Effector memory CD4-positive, alpha-beta T cell (primary cell): ENCODE measurements at places on chromosomes 2 and 18.

DNA sequence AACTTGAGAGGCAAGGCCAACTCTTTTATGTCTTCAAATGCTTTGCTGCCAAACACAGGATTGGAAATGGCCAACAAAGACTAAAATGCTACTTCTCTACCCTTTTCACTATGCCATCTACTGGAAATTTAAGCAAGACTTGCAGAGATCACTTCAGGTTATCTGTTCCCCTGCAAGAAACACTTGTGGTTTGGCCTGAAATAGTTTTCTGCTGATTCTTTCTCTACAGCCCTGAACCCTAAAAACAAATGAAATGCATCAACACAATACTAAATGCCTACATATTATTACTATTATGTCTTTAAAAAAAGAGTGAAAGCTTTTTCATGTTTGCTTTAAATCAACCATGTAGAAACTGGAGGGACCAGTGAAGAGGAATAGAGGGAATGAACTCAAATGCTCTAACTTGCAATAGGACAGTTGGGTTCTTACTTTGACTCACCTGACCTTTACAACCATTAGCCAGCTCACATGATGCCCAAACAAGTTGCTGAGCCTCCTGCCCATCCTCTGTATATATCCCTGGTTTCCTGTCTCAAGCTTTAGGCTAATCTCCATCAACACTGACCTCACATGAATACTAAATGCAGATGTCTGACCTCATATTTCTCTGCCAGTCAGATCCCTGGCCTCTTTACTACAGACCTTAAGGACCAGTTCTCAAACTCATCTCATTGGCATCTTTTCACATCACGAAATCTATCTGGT lies 17.5 kb upstream of the ADAM17 start:
- DNase-seq, result no peak

- DNase-seq, result no peak
Observed at GRCh38 chr2:190635781-190636180, 13.1 kb upstream of the NAB1 start.

DNA sequence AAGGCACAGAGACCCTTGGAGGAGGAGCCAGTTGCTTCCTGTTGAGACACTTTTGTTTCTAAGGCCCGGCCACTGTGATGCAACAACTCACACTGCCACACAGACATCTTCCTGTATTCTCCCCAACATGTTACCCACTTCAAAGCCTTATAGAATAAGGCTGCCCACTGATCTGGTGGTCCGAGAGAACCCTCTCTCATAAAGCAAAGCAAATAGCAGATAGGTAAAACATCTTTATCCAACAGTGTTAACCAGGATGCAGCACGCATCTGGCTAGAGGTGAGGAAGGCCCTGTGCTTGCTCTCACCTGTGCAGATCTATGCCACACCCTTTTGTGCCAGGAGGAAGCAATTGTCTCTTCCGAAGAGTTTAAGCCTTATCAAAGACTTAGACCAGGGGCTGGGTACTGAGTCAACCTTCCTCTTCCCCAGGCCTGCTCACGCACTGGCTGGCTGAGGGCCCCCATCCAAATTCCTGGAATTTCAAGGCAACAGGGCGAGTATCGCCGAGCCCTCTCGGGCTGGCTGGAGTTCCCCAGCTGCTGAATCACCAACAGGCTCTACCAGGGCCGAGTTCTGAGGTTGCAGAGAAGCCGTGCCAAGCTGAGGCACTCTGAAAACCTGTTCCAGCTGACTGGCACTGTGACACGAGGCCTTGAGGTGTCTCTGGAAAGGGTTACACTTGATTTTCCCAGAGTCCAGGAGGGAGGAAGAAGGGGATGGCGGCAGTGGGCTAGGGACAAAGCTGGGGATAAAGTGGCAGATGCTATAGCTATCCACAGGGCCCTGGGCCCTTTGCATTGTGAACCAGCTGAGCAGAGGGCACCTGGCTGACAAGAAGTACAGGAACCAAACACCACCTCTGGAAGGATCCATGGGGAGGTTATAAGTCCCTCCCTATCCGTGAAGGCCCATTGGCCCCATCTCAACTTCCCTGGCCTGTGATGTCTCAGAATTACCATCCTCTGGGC lies 29.3 kb downstream of the TGFA start:
- peak; percentile 5 for DNase-seq

GRCh38 chr2:225326969-225327368 lies 72.5 kb upstream of the NYAP2 start:
- no peak for DNase-seq

GRCh38 chr18:13464432-13465123 lies 246.0 kb downstream of the LDLRAD4 start:
- DNase-seq, result peak; percentile 63

DNA sequence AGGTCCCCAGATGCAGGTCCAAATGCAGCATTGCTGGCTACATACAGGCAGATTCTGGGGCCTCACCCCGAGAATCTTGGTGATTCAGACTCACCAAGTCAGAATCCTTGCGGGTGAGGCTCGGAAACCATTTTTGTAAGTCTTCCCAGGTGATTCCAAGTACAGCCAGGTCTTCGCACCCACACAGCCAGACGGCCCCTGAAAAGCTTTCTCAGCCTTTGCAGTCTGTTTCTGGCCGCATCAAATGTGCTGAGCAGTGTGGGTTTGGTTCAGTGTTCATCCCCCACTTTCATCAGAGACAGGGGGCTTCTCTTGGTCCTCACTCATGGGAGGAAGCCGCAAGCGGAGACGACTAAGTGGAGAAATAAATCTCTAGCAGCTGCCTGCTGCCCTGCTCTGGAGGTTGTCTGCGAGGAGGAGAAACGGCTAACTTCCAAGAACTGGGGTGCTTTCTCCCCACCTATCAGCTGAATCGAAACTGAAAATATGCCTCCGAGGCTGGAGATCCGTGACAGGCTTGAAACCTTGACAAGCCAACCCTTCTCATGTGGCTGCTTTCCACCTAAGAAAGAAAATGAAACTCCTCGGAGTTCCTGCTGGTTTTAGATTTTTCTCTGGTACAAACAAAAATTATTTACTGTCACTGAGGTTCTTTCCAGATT lies 8.9 kb upstream of the TMEM185B start:
- peak; percentile 39 for DNase-seq

- peak; percentile 7 for DNase-seq
Observed at GRCh38 chr2:212686285-212686895, 147.8 kb upstream of the ERBB4 start.

DNA sequence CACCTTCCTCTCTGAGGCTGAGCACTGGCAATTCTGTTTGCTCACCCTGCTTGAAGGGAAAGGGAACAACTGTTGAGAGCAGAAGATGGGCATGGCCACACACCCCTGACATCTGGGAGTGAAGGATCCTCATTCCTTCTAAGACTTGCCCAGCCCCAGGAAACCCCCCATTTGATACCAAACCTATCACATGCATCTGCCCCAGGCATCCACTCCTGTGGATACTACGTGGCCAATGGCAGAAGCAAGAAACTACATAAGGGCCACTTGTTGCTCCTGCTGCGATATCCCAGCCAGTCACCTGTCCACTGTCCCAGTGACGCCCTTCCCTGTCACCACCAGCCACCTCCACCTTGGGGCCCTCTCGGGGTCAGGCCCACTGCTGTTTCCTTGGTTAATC lies 185.2 kb downstream of the SMAD2 start:
- DNase-seq, result no peak

- no peak for DNase-seq
Observed at GRCh38 chr2:241204490-241204889, 16.0 kb downstream of the ANO7 start.

DNA sequence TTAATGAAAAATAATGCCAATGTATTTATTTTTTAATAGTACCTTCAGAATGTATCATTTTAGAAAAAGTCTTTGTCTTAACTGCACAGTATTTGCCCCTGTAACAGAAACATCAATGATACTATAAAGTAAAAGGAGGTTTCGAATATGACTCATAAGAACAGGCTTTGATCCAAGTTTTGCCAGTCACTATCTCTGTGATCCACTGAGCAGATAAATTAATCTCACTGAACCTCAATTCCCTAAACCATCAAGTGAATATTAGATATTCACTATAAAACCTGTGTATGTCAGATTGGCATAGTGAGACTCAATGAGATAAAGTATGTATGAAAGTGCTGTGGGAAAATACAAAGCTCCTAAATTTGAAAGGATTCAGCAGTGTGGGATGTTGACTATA lies 292.1 kb downstream of the EXOC6B start:
- no peak for DNase-seq

- DNase-seq, result no peak
Observed at GRCh38 chr2:127675331-127676261, at the start of gene LIMS2. TSS of gene LIMS2 (minus strand) at chr2:127675530. CDS start at chr2:127675024, 506 bp downstream.

DNA sequence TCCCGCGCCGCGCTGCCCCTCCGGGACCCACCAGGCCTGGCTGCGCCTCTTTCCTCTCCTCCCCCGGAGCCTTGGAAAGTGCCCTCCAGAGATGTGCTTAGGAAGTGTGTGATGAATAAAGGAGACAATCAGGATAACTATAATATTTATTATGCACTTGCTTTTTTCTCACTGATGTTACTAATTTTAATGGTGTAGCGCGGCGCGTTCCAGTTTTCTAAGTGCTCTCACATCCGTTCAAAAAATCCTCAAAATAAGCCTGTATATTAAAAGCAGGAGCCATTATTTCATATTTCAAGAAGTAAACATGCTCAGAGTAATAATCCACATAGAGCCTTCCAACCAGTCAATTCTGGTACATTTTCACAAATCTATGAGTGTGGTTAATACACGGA lies 941 bp upstream of the MPPE1 start:
- no peak for DNase-seq

- no peak for DNase-seq
Observed at GRCh38 chr2:62462211-62462610, 43.8 kb downstream of the TMEM17 start.

GRCh38 chr2:96203130-96204028 lies 5.2 kb downstream of the STARD7 start:
- no peak for DNase-seq

GRCh38 chr2:135091681-135092080 lies 39.6 kb downstream of the RAB3GAP1 start:
- DNase-seq, result no peak

GRCh38 chr2:11985817-11986566 lies 239.6 kb downstream of the LPIN1 start:
- no peak for DNase-seq

GRCh38 chr2:173884025-173884802 lies 81.0 kb downstream of the SP3 start:
- DNase-seq, result no peak

GRCh38 chr18:75162467-75162866 lies 46.5 kb downstream of the PTGR3 start:
- no peak for DNase-seq

GRCh38 chr2:55063713-55064323 lies 13.6 kb upstream of the RTN4 start:
- DNase-seq, result no peak

GRCh38 chr2:168948621-168949212 lies 47.6 kb downstream of the G6PC2 start:
- DNase-seq, result no peak

GRCh38 chr2:117885308-117885707 lies 70.8 kb downstream of the DDX18 start:
- DNase-seq, result no peak

DNA sequence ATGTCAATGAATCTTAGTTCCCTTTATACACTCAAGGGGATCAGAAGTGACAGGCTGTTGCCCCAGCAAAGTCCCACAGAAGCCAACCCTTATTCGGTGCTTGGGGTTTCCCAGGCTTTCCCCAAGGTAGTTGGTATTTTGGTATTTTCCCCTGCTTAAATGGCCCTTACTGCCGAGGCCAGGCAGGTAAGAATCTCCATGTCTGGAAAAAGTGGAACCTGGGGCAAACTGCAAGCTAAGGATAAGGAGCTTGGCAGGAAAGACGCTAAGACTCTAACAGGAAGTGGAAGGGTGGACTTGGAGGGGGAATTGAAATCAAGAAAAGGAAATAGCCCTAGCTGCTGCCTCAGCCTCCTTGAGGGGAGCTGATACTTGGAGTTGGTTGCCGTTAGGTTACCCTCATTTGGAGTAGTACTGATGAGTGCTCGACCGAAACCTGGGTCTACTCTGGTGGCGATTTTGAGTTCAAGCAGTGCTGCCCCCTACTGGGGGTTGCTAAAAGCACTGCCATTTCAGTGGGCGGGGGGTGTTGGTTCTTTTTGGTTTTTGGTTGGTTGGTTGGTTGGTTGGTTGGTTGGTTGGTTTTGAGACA lies 3.3 kb upstream of the GPBAR1 start:
- DNase-seq, result peak; percentile 47

DNA sequence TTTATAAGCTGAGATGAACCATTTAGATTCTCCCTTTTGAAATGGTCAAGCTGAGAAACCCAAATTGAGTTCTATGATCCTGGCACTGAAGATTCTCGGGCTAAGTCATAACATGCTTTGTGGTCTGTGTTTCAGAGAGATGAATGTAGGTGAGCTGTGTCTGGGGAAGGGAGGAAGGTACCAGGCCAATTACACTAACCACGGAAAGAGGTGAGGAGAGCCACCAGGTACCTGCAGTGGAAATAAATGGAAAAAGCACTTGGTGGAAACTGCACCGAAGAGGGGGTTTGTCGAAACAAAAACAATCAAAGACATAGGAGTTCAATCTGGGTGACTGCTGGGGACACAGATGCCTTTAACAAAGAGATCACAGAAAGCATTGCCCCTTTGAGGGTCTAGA lies 963 bp upstream of the MRPL44 start:
- no peak for DNase-seq

- no peak for DNase-seq
Observed at GRCh38 chr2:237919593-237919992, 47.2 kb upstream of the UBE2F start.

DNA sequence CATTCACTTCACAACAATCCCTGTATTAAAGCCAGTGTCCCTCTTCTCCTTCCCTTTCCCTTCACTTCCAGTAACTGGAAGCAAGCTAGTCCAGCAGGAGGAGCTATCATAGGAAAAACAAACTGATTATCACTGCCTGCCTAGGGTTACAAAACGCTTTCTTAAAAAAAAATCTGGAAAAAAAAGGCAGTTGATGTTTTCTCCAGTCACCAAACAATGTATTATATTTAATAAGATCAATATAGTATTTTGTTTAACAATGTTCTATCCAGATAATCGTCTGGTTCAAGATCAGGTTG lies 78.8 kb upstream of the ITGB6 start:
- DNase-seq, result no peak

DNA sequence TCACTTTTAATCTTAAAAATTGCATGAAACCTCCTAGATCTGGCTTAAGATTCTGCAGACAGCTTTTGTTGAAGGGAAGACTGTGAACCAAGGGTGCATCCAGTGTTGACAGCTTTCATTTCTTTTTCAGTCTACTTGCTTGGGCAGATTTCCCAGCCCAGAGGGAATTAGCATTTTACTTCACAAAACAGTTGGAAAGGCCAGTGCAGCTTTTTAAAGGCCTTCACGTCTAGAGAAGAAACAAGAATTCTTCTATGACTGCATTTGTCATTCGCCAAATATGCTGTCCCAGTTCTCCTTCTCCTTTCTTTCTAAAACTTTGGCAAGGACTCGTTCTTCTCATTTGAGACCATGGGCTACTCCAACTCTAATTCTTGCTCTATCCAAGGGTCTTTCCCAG lies 17.4 kb downstream of the NTSR2 start:
- no peak for DNase-seq

GRCh38 chr2:43539436-43539835 lies 56.4 kb downstream of the THADA start:
- DNase-seq, result no peak

- DNase-seq, result no peak
Observed at GRCh38 chr2:174776223-174776622, 12.0 kb upstream of the CHRNA1 start.
